ENCODE measurements at places on chromosomes 11 and 22.

- DNase-seq = no peak
These were observed 18.6 kb upstream of the NAP1L4 start for GRCh38 chr11:3010521-3011275.

DNA sequence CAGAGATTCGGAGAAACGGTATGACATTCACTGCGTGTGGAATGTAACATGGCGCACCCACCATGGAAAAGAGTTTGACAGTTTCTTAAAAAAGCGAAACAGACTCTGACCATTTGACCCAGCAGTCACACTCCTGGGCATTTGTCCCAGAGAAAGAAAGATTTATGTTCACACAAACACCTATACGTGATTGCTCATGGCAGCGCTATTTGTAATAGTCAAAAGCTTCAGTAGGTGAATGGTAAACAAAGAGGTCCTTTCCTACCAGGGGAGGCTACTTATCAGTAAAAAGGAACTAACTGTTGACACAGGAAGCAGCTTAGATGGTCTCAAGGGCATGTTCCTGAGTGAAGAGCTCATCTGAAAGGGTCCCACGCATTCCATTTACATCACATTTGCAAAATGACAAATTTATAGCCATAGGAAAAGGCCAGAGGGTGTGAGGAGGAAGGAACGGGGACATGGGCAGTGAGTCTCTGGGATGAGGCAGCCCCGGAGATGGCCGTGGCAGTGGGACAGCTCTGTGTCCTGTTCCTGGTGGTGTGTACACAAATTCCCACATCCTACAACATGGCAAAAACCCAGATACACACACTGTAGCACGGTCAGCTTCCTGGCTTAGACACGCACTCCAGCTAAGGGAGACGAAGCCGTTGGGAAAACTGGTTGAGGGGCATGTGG lies 14.6 kb upstream of the KRTAP5-6 start:
- DNase-seq = no peak

DNA sequence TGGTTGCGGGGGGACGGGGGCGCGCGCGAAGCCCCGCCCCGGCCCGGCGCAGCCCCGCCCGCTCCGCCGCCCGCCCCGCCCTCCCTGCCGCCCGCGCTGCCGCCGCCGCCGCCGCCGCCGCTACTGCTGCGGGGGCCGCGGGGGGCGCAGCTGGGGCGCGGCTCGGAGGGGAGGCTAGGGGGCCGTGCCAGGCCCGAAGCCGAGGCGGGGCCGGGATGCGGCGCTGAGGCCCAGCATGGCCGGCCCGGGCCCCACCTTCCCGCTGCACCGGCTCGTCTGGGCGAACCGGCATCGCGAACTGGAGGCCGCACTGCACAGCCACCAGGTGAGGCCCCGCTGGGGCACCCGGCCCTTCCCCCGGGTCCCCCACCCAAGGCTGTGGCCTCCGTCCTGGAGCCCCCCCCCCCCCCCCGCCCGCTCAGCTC lies at the start of gene ANKRD13D:
Gene ANKRD13D (plus strand): TSS at position 78 of the 425 bp plus-strand sequence. CDS start 158 bp downstream, at position 236.
- no peak for DNase-seq

GRCh38 chr11:119828819-119829218 lies 99.8 kb upstream of the NECTIN1 start:
- no peak for DNase-seq

GRCh38 chr22:17419348-17419747 lies 50.1 kb downstream of the CECR2 start:
- no peak for DNase-seq

Data from activated CD8-positive, alpha-beta memory T cell treated with anti-CD3 and anti-CD28 coated beads for 1 hour (primary cell).